ENCODE measurements at places on chromosomes 16 and 17.

DNA sequence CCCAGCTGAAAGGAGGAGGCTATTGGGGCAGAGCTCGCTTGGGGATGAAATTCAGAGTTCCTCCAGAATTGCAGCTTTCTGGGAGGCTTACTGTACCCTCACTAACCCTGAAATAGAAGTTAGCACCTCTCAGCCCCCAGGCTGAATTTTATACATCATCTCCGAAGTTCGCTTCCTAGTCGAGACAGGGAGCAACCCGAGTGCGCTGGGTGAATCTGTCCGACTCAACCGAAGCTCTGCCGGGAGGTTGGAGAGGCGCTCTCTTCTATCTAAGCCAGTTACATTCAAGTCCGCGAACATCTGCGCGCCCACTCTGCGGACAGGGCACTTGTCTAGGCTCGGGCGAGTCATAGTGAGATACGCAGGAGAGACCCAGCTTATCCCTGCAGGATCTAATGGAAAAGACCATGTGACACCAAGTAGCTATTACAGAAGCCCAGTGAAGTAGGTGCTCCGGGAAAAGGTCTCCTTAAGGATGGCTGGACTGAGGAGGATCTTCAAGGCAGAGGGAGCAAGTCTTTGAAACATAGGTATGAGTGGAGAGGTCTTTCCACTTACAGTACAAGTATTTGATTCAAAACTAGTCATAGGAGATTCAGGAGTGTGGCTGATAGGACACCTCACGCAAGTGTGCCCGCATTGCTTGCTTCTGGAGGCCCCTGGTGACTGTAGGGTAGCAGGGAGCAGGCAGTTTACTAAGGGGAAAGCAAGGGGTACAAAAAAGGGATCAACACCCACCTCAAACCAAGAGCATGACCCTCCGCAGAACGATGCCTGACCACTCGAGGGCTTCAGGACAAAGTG lies 646 bp upstream of the HES7 start:
- DNase-seq, result no peak

DNA sequence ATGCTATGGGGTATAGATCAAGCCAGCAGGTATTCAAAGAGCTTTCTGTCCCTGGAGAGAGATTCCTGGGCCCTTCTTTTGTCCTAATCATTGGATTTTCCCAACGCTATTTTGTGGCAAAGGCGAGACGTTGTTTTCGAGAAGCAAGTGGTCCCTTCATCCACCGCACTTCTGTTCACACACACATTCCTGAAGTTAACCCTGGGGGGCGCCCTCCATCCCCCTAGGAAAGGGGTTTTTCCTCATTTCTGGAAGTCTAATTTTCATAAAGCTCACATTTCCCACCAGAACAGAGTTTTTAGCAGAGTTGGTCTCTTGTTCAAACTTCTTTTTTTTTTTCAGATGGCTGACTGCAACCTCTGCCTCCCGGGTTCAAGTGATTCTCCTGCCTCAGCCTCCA lies 11.9 kb downstream of the SCGB1C2 start:
- DNase-seq, result no peak

DNA sequence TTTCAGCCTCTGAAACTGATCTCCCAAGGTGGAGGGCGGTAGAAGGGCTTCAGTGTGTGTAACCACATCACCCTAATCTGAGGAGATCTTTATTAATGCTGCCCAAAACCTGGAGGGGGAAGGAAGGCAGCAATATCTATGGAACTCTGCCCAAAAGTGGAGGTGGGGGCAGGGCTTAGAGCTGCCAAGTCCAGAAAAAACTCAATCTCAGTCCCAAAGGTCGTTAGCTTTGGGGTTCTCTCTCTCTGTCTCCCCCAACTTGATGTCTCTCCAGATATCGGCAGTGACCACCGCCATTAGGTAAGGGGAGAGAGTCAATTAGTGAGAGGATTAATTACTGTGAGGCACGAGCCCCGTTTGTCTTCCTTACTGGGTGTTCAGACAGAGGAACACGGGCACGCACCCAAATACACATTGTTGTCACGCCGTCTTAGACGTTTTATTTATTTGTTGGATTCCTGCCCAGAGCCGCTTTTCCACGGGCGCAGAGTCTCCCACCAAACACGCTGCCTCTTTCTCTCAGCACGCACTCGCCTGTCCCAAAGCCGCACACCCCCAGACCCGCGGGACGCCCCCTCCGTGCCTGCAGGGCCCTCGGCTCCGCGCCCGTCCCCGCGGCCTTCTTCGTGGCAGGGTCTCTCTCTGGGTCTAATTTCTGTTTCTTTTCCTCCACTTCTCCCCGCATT lies 5.4 kb upstream of the LHX1 start:
- DNase-seq, result no peak

GRCh38 chr16:14004031-14004728 lies 66.9 kb upstream of the MRTFB start:
- no peak for DNase-seq

DNA sequence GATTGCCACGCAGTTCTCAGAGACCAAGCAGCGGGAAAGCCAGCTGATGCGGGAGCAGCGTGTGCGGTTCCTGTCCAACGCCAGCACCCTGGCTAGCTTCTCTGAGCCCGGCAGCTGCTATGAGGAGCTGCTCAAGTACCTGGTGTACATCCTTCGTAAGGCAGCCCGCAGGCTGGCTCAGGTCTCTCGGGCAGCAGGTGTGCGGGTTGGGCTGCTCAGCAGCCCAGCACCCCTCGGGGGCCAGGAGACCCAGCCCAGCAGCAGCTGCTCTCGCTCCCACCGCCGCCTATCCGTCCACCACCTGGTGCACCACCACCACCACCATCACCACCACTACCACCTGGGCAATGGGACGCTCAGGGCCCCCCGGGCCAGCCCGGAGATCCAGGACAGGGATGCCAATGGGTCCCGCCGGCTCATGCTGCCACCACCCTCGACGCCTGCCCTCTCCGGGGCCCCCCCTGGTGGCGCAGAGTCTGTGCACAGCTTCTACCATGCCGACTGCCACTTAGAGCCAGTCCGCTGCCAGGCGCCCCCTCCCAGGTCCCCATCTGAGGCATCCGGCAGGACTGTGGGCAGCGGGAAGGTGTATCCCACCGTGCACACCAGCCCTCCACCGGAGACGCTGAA lies 15.2 kb downstream of the CACNA1G start:
- peak; percentile 56 for DNase-seq

GRCh38 chr17:12438813-12439586 lies 226.7 kb upstream of the MYOCD start:
- DNase-seq, result no peak

GRCh38 chr16:8391257-8391656 lies 199.1 kb downstream of the TMEM114 start:
- no peak for DNase-seq

GRCh38 chr16:71255721-71256120 lies 25.2 kb upstream of the HYDIN start:
- DNase-seq, result peak; percentile 50

DNA sequence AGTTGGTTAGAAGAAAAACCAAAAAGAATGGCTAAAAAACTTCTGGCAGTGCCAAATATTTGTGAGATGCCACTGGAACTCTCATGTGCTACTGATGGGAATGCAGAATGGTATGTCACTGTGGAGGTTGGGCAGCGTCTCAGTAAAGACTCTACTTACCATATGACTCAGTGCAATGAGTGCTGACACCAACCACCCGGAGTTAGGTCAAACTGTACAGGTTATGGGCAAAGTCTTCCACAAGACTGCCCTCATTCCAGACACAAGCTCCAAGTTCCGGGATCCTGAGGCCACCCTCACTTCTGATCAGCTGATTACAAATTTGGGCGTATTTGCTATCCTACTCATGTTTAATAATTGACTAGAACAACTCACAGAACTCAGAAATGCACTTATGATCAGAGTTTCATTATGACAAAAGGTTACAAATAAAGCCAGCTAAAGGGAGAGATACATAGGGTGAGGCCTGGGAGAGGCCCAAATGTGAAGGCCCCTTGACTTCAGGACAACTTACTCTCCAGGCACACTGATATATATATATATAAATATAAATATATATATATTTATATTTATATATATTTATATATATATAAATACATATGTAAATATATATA lies 114.9 kb downstream of the TRIM37 start:
- DNase-seq, result no peak

DNA sequence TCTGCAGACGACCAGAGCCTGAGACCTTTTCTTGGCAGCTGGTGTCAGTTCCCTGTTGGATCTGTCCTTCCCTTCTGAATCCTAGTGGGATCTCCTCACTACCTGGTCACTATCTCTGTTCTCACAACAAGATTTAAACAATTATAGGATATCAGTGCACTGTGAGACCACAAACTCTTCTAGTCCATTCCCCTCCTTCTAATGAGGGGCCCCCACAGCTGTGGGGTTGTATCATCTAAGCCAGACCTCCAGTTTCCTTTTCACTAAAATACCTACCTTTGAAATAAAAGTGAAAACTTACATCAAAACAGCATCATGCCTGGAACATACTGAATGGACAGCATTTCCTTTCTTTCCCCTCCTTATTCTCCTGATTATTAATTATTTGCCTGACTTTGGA lies 233.2 kb downstream of the PRKCA start:
- no peak for DNase-seq

- no peak for DNase-seq
Measured at GRCh38 chr17:8222380-8222629, 11.9 kb upstream of the AURKB start.

- no peak for DNase-seq
Measured at GRCh38 chr17:12546983-12547382, 118.7 kb upstream of the MYOCD start.

DNA sequence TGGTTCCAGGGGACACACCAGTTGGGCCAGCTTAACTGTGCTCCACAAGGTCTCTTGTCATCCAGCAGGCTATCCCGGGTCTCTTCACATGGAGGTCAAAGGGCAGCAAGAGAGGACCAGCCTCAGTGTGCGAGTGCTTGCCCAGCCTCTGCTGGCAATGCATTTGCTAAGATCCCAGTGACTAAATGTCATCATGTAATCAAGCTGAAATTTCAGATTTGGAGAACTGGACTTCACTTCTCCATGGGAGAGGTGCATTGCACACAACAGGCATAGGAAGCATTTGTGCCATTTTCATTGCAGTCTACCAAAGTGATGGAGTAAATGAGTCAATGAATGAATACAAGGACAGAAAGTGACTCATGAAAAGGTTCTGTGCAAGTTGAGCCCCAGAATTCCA lies 51.2 kb upstream of the KDM8 start:
- no peak for DNase-seq

DNA sequence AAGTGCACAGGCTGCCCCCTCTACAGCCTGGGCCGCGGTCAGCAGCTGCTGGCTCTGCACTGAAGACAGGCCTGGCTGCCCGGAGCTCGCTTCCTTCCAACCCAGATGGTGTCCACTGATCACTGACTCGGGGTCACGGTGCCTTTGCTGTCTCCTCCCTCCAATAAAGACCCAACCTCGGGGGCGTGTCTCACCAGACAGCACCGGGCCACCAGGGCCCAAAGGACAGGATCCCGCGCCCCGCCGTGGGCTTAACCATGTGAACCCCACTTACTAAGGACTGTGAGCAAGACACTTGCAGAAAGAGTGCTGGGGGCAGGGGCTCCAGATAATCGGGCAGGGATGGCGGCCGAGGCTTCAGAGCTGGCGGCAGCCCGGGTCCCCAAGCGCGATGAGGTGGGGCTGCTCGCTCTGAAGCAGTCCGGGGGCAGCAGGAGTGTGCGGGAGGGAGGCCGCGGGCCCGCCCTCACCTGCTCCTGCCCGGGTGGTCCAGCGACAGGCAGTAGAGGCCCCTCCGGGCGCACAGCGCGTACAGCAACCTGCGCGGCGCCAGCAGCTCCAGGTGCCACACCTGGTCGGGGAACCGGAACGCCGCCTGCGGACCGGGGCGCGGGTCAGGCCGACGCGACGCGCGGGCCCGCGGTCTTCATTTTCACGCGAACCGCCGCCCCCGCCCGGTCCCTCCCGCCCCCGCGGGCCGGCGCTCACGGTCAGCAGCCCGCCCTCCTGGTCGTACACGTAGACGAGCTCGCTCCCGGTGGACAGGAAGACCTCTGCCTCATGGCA lies 502 bp downstream of the FAAP100 start:
- DNase-seq, result peak; percentile 66

DNA sequence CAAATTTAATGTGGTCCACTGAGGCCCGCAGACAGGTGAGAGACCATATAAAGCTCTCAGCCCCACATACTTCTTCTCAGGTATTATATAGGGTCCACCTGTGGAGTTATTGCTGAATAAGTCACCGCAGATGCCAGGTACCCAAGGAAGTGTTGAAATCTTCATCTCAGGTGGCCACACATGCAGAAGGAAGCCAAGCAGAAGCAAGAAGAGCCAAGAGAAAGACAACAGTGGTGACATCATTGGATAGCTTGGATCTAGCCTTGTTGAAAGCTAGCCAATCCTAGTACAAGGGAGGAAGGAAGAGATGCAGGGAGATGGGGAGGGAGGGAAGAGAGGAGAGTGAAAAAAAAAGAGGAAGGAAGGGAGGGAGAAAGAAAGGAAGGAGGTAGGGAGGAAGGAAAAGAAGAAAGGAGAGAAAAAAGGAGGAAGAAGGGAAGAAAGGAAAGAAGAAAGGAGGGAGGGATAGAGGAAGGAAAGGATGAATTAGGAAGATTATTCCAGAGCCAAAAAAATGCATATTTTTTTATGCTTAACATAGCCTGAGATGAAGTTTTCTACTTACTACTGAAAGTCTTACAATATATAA lies 12.5 kb downstream of the ADAMTS18 start:
- DNase-seq, result no peak

GRCh38 chr16:12294471-12294870 lies 317.9 kb downstream of the SNX29 start:
- no peak for DNase-seq

DNA sequence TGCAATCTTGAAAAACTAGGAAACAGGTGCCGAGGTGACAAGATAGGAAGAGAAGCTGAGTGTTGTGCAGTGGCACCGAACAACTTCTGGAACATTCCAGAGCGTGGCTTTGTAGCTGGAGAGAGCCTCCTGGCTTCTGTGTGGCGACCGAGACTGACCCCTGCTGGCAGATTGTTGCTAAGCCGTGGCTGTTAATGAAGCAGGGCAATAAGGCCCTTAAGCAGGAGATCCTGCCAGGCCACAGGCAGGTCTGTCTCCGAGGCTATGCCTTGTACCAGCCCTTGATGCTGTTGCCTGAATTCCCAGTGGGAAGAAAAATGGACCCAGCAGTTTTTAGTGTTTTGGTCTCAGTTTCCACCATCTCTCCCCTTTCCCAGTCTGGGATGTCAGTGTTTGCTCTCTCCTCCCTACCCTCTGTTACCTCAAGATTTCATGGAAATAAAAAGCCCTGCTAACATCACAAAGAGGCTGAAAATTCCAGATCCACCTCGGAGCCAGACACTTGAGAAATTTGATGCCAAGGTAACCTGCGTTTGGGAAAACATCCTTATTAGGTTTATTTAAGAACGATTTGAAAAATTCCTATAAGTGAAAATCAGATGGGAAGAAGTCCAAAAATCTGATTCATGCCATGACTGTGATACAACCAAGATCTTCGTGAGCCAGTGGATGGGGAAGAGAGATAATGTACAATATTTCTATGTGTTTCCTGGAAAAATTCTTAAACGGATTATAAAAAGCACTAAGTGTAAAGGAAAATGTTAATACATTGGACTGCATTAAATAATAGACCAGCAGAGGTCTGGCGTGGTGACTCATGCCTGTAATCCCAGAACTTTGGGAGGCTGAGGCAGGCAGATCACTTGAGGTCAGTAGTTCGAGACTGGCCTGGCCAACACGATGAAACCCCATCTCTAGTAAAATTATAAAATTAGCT lies 265.1 kb downstream of the PRKCA start:
- DNase-seq, result peak; percentile 84

Measured in Right ventricle myocardium inferior (tissue), 1 donor.